ENCODE measurements at places on chromosomes 4 and X.

DNA sequence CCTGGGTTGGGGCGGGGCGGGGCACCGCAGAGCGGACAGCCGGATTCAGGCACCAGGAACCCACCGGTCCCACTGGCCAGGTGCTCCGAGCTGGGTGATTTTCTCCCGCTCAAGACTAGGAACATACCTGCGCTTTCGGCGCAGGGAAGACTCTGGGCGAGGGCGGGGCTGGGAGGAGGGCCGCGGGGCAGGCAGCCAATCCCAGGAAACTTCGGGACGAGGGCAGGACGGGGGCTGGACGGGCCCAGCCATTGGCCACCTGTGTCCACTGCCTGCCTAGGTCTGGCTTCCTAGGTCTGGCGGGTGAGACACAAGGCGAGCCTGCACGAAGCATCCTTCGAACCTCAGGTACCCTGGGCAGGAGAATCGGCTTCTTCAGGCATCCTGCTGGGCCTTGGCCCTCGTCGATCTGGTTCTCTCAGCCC, 274 bp upstream of the ERVMER34-1 start:
- H3K36me3 ChIP-seq, result no peaks in the 10 kb centered on the region
- no peaks in the 10 kb centered on the region for H3K27me3 ChIP-seq
- H3K4me3 ChIP-seq, result no peak overlapping the region
- peaks cover 1% of the 10 kb centered on the region for H3K4me1 ChIP-seq

GRCh38 chr4:175622887-175623286, 189.2 kb downstream of the GPM6A start:
- H3K27ac ChIP-seq, result no peak overlapping the region
- no peaks in the 10 kb centered on the region for H3K27me3 ChIP-seq
- H3K4me3 ChIP-seq, result no peak overlapping the region
- DNase-seq, result peak; percentile 23
- no peaks in the 10 kb centered on the region for H3K36me3 ChIP-seq

GRCh38 chr4:99950913-99951254, 809 bp upstream of the H2AZ1 start:
- peaks cover 2% of the 10 kb centered on the region for H3K4me1 ChIP-seq
- H3K4me3 ChIP-seq, result peak overlapping the region; percentile 49
- H3K27ac ChIP-seq, result peak overlapping the region; percentile 89

DNA sequence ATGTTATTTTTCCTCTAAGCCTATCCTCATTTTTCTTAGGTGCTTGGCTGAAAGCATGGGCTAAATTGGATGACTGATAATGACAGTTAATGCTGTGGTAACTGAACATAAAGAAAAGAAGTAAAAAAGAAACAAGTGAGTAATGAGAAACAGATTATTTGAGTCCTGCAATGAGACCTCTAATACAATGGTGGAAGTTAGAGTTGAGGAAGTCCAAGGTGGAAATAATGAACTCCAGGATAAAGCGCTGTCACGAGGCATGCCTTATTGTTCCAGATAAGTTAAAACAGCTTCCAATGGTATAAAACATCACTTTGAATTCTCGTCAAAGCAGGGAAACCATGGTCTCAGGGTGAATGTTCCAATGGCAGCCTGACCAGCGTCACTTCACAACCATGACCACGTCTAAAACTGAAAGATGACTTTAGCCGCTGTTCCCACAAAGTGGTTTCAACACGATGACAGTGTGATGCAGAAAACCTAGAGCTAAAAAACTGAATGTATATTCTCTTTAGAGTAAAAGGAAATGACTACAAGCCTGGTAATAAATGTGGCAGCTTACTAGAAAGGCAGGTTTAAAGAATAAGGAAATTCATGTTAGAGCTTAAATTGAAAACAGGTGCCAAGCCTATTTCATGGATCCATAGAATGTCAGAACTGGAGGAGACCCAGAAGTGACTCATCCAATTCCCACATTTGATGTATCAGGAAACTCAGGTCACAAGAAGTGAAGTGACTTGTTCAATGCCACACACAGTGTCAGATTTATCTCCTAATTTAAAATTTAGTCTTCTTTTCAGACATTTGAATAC, 202.6 kb upstream of the GYPA start:
- H3K27me3 ChIP-seq, result no peaks in the 10 kb centered on the region
- no peak for DNase-seq
- peaks cover 7% of the 10 kb centered on the region for H3K4me1 ChIP-seq

GRCh38 chr4:123193802-123194367, 202.7 kb upstream of the SPRY1 start:
- no peak for DNase-seq
- no peaks in the 10 kb centered on the region for H3K4me1 ChIP-seq
- no peaks in the 10 kb centered on the region for H3K27me3 ChIP-seq
- H3K4me3 ChIP-seq, result no peak overlapping the region

DNA sequence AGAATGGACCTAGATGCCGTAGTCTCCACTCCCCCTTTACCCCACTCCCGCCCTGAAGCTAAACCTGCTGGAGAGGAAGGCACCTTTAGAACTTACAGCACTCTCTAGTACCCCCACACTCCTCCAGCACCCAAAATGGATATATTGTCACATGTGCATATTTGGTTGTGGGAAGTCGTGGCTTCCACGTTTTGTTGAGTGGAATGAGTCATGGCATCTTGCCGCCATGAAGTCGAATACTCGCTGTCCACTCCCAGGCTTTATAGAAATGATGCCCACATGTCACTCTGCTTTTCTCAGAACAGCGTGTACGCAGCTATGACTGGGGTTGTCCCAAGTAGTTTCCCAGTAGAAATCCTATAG, 545 bp downstream of the ABCE1 start:
- no peaks in the 10 kb centered on the region for H3K36me3 ChIP-seq
- DNase-seq, result no peak
- no peak overlapping the region for H3K27ac ChIP-seq
- H3K4me3 ChIP-seq, result peak overlapping the region; percentile 80

DNA sequence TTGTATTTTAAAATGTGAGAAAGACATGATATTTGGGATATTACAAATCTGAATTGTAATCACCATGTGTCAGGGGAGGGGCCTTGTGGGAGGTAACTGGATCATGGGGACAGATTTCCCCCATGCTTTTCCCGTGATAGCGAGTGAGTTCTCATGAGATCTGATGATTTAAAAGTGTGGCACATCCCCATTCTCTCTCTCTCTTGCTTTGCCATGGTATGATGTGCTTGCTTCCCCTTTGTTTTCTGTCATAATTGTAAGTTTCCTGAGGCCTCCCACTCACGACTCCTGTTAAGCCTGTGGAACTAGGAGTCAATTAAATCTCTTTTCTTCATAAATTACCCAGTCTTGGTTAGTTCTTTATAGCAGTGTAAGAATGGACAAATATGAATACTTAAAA, 39.0 kb downstream of the CCDC158 start:
- no peaks in the 10 kb centered on the region for H3K4me1 ChIP-seq
- H3K36me3 ChIP-seq, result no peaks in the 10 kb centered on the region
- no peaks in the 10 kb centered on the region for H3K27me3 ChIP-seq
- H3K27ac ChIP-seq, result no peak overlapping the region
- no peak overlapping the region for H3K4me3 ChIP-seq

DNA sequence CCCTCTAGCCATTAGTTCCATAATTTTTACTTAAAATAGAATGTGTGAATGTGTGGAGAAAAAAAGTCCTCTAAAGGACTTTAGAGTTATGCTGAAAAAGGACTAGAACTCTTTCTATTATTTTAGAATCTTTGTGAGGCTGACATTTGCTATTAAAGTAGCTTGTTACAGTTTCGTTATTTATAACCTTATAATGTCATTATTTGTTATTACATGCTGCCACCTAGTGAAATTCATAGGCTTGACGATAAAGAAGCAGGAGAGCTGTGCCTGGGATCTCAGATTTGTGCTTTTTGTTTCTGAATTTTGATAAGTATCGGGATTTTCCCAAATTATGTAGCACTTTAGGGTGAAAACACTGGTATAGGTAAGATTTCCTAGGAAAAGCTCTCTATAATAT, 38.5 kb upstream of the TAPT1 start:
- peak; percentile 29 for DNase-seq
- no peaks in the 10 kb centered on the region for H3K36me3 ChIP-seq
- H3K4me1 ChIP-seq, result no peaks in the 10 kb centered on the region
- H3K27me3 ChIP-seq, result no peaks in the 10 kb centered on the region
- no peak overlapping the region for H3K27ac ChIP-seq

DNA sequence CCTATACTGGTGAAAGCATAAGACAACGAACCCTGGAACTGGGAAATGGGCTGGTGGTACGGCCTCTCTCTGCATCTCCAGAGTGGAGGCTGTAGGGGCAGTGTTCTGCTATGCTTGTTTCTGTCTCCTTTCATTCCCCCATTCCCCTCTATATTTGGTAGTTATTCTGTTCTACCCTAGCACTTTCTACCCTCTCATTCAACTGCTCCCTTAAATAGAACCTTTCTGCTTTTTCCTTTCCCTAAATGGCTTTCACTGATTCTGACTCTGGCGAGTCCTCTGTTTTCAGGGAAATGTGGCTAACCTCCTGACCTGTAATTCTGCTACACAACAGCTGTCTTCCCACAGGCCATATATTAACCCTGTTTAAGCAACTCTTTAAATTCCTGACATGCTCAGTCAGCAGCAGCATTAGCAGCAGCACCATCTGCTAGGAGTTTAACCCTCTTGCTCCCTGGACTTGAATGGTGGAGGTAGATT, 94.2 kb downstream of the CXCL13 start:
- H3K36me3 ChIP-seq, result no peaks in the 10 kb centered on the region
- no peak overlapping the region for H3K27ac ChIP-seq
- DNase-seq, result peak; percentile 93
- H3K4me3 ChIP-seq, result no peak overlapping the region

GRCh38 chr4:120007191-120007871, 59.3 kb downstream of the MAD2L1 start:
- no peak for DNase-seq
- H3K4me3 ChIP-seq, result no peak overlapping the region
- no peaks in the 10 kb centered on the region for H3K27me3 ChIP-seq
- H3K27ac ChIP-seq, result no peak overlapping the region
- no peaks in the 10 kb centered on the region for H3K36me3 ChIP-seq

GRCh38 chr4:162149644-162150043, 14.2 kb downstream of the FSTL5 start:
- no peak overlapping the region for H3K27ac ChIP-seq
- H3K4me1 ChIP-seq, result no peaks in the 10 kb centered on the region
- no peak overlapping the region for H3K4me3 ChIP-seq
- DNase-seq, result no peak
- no peaks in the 10 kb centered on the region for H3K36me3 ChIP-seq
- H3K27me3 ChIP-seq, result no peaks in the 10 kb centered on the region

DNA sequence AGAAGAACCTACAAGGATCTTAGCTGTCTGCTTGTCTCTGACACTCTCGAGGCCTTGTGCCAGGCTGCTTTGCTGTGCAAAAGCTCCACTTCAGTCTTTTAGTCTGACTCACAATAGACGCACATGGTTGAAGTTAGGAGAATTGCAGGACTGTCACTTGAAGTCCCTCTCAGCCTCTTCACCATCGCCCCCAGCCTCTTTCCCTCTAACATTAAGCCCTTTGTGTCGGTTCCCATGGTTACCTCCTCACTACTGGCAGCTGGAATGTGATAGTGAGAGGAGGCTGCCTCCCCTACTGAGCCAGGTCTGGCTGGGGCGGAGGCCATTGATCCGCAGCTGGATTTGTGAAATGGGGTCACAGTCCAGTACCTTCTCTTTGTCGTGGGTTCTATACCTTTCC, 201.8 kb downstream of the SOWAHB start:
- H3K27me3 ChIP-seq, result no peaks in the 10 kb centered on the region
- no peaks in the 10 kb centered on the region for H3K36me3 ChIP-seq
- no peak overlapping the region for H3K4me3 ChIP-seq

DNA sequence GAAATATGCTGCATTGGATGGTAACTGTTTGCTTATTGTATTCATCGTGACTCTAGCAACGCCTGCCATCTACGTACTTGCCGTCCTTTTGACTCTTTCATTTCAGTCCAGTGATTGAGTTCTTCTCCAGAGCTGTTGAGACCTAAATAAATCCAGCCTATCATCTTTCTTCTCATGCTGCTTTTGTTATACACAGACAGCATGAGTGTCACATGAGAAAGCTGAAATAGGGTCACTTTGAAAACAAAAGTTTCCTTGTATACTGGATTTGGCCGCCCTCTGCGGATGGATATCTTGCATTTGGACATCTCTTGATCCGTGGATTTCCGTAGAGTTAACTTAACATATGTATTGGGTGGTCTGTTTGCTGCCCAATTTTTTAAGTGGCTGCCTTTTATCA, 67.2 kb downstream of the TMPRSS11F start:
- H3K36me3 ChIP-seq, result no peaks in the 10 kb centered on the region
- no peaks in the 10 kb centered on the region for H3K27me3 ChIP-seq
- no peaks in the 10 kb centered on the region for H3K4me1 ChIP-seq
- no peak for DNase-seq
- no peak overlapping the region for H3K27ac ChIP-seq

Data from mesendoderm (in vitro differentiated cells).